HCT116 (cell line): ENCODE measurements at places on chromosomes 7 and 10. TPM values are rescaled to one million over a fixed set of nuclear protein-coding genes. Genes with fewer than 3 reads are reported as not detected.

DNA sequence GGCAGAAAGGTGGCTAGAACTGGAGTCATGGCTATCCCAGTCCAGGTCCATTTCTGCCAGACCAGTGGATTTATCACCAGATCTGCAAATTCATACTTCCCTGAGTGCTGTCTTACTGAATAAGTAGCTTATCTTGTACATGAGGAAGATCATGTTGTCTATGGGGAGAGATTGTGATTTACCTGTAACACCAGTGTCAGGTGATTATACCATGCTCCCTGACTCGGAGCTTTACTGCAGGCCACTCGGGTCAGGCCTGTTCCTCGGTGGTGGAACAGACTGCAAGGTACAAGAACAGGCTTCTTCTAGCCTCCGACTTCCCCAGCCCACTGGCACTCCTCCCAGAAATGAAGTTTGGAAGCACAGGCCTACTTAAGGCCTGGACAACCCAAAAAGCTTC lies 42.6 kb upstream of the DLG5 start:
- H3K4me3 ChIP-seq = no peak overlapping the region
- no peaks in the 10 kb centered on the region for H3K36me3 ChIP-seq
- no peaks in the 10 kb centered on the region for H3K27me3 ChIP-seq
- H3K4me1 ChIP-seq = peaks cover 24% of the 10 kb centered on the region

DNA sequence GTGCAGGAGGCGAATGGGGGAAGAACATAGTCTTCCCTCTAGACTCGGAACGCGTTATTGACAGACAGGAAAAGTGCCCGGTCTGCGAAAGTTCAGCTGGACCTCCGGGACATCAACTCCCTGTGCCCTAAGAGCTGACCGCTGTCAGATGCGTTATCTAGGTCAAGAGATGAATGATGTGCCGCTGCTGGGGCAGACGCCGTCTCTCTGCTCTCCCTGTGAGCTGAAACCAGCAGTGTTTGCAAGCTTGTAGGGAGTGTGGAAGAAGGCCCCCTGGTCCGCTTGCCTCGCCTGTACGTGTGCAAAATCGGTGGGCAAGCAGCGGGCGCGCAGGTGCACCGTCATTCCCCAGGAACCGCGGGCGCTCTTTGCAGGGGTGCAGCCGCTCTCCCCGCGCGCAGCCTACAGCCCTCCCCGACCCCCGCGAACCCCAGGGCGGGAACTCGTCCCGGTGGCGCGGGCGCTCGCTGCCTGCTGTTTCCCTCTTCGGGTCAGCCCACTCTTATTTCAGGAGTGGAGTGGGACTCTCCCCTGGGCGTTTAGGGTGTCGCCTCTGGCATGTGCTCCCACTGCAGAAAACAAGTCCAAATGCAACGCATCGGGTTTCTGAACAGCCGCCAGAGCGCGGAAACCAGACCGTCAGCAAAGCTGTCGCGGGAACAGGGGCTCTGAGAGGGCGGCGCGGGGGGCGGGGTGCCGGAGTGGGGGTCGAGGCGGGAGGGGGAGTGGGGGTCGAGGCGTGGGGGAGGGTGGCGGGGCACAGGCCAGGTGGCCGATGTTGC lies 1.8 kb upstream of the PFKFB3 start:
- DNase-seq = no peak
- H3K4me1 ChIP-seq = no peaks in the 10 kb centered on the region; the same call in 1 of the 2 replicates
- no peaks in the 10 kb centered on the region for H3K27me3 ChIP-seq
- H3K4me3 ChIP-seq = no peak overlapping the region
- no peak overlapping the region for H3K27ac ChIP-seq

DNA sequence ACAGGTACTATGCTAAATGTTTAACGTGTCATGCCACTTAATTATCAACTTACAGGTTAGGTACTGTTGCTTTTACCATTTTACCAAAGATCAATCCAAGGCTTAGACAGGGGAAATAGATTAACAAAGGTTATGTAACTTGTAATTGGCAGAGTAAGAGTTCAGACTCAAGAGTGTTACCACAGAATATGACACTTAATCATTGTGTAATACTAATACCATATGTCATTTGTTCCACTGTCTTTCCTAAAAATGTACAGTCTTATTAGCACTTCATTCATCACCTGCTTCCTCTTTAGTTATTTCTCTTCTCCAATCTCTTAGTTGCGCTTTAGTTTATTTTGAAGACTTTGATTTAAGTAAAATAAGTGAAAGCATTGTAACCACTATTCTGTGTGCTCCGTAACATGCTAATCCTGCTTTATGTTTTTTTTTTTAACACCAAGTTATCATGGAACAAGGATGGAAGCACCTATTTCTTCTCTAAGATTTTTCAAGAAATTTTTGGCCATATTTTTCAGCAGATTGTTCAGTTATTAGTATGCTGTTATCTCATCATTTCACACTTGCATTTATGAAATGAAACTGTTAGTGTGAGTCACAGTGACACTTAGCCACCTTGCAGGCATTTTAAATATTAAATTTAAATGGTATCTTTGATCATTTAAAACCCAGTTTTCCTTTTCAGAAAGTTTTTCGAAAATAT lies 197.3 kb downstream of the PHF14 start:
- no peak overlapping the region for H3K4me3 ChIP-seq
- H3K27me3 ChIP-seq = no peaks in the 10 kb centered on the region
- no peaks in the 10 kb centered on the region for H3K4me1 ChIP-seq
- H3K27ac ChIP-seq = no peak overlapping the region

DNA sequence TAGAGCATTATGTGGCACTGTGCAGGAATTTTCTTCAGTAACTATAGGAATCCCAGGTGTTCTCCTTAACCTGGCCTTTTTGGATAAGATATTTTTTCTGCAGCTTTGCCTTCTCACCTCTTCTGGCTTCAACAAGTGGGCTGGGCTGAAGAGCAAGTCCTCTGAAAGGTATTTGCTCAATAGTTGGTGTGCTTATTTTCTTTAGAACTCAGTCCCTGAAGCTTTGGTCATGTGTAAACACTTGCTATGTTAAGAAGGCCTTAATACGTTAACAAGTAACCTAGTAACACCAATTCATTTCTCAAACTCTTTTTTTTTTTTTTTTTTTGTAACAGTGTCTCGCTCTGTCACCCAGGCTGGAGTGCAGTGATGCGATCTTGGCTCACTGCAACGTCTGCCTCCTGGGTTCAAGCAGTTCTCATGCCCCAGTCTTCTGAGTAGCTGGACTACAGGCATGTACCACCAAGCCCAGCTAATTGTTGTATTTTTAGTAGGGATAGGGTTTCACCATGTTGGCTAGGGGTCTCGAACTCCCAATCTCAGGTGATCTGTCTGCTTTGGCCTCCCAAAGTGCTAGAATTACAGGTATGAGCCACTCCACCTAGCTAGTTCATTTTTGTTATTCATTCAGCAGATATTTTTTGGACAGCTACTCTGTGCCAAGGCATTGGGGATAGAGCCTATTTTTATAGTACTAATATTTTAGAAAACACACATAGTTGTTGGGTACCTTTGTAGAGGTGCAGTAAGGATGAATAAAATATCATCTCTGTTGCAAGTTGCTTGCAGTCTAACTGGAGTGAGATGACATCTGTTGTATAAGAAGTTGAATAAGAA lies 164.6 kb downstream of the SND1 start:
- H3K4me1 ChIP-seq = peaks cover 26% of the 10 kb centered on the region
- no peaks in the 10 kb centered on the region for H3K36me3 ChIP-seq
- DNase-seq = no peak
- H3K27ac ChIP-seq = no peak overlapping the region

GRCh38 chr7:34662058-34662708 lies 4.2 kb downstream of the NPSR1 start:
- no peaks in the 10 kb centered on the region for H3K36me3 ChIP-seq
- 0 out of 2 replicates have a peak, but pooled peaks cover 4% of the 10 kb centered on the region for H3K27me3 ChIP-seq
- no peak overlapping the region for H3K27ac ChIP-seq
- no peak for DNase-seq

Gene EPDR1
- total RNA-seq = 8.0 TPM

Gene GGCT
- total RNA-seq = 60.6 TPM

Gene WASL
- total RNA-seq = 26.2 TPM

Gene HOXA11
- total RNA-seq = 6.8 TPM
